ENCODE measurements at places on chromosomes 2 and 18.

DNA sequence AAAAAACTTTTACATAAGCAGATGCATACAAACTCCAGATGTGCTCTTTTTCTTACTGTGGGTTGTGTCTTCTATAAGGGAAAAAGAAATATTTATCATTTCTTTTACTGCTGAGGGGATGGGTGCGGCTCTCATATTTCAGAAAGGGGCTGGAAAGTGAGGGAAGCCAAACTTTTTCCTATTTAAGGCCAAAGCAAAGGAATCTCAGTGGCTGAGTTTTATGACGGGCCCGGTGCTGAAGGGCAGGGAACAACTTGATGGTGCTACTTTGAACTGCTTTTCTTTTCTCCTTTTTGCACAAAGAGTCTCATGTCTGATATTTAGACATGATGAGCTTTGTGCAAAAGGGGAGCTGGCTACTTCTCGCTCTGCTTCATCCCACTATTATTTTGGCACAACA lies at the start of gene COL3A1:
TSS of gene COL3A1 (plus strand) at position 210 of the 400 bp plus-strand sequence. CDS start at position 327, 117 bp downstream.
- DNase-seq: no peak

GRCh38 chr2:100064165-100064564 lies 78.2 kb downstream of the AFF3 start:
- DNase-seq: no peak

DNA sequence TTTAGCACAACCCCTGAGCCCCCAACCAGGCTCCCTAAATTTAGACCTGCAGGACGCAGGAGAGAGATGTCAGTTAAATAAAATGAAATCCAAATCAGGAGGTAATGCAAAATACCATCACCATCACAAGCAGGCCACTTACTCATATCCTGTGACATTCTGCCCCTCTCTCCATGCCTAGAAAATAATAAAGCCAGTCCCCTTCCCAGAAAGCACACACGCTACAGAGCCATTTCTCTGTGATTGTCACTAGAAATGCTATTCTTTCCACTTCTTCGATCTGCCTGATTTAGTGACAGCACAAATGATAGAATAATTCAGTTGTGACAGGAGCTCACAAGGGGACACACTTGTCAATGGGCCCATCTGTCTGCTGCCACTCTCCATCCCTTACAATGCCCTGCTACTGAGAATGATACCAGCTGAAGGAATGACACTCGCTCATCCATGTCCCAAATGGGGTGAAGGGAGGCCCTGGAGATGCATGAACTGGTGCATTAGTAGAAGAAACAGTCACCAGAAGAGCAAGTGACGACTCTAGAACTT lies 272.1 kb downstream of the SP3 start:
- no peak for DNase-seq

GRCh38 chr18:3250237-3251107 lies 2.9 kb downstream of the MYL12A start:
- no peak for DNase-seq

GRCh38 chr2:125573432-125573831 lies 1082.5 kb upstream of the GYPC start:
- DNase-seq: no peak

GRCh38 chr18:23735021-23735464 lies 45.8 kb downstream of the LAMA3 start:
- no peak for DNase-seq

GRCh38 chr2:219886615-219887014 lies 259.2 kb downstream of the SLC4A3 start:
- DNase-seq: no peak

DNA sequence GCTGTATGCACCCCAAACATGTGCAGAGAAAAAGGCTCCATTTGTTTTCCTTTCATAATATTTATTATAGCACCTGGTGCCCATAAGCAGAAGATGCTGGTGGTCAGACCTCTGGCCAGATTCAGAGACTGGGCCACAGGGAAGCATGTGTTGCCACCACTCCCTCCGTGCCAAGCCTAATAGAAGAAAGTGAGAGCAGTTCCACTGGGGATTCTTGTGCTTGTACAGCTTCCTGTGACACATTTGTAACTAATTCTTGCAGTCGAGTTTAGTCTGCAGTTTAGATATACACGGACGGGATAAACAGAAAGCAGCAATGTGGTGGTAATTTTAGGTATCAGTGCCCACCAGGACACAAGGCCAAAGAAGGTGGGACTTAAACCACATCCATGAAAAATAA lies 135.4 kb upstream of the PIEZO2 start:
- DNase-seq: no peak

GRCh38 chr18:22021701-22022100 lies 147.7 kb upstream of the GATA6 start:
- no peak for DNase-seq

DNA sequence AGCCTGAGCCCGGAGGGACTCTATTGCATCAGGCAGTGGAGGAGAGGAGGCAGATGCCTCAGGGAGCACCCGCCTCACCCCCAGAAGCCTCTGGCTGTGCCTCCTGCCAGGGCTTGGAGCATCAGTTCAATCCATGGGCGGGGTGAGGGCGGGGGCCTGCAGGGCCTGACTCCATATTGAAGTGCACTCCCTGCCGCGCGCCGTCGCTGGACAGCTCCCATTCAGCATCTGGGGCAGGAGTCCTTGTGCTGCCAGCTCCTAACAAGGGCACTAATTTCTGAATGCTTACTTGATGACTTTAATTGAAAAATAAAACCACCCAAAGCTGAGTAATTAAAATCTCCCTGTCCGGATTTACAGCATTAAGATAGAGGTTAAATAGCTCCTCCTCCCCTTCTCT lies 23.8 kb downstream of the C1QL2 start:
- no peak for DNase-seq

DNA sequence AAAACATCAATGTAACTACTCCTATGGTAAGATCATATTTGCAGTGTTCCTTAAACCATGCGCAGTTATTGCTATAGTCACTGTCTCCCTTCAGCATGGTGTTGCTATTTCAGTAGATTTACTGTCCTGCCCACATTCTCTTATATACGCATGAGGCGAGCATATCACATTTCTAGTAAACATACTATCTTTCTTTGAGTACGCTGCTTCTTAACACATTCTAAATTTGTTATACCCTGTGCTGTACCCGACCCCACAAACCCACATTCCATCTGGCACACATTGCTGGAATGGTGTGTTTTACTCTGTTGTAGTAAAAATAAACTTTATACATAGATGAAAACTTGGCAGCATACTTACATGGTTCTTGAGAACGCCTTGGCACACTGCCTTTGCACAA lies 163.3 kb downstream of the QPCT start:
- no peak for DNase-seq

- no peak for DNase-seq
These were observed 46.3 kb downstream of the MTCL1 start for GRCh38 chr18:8751692-8752091.

- DNase-seq: no peak
These were observed 985 bp downstream of the ILKAP start for GRCh38 chr2:238202326-238203093.

GRCh38 chr2:144484201-144484948 lies 35.5 kb downstream of the ZEB2 start:
- DNase-seq: no peak

DNA sequence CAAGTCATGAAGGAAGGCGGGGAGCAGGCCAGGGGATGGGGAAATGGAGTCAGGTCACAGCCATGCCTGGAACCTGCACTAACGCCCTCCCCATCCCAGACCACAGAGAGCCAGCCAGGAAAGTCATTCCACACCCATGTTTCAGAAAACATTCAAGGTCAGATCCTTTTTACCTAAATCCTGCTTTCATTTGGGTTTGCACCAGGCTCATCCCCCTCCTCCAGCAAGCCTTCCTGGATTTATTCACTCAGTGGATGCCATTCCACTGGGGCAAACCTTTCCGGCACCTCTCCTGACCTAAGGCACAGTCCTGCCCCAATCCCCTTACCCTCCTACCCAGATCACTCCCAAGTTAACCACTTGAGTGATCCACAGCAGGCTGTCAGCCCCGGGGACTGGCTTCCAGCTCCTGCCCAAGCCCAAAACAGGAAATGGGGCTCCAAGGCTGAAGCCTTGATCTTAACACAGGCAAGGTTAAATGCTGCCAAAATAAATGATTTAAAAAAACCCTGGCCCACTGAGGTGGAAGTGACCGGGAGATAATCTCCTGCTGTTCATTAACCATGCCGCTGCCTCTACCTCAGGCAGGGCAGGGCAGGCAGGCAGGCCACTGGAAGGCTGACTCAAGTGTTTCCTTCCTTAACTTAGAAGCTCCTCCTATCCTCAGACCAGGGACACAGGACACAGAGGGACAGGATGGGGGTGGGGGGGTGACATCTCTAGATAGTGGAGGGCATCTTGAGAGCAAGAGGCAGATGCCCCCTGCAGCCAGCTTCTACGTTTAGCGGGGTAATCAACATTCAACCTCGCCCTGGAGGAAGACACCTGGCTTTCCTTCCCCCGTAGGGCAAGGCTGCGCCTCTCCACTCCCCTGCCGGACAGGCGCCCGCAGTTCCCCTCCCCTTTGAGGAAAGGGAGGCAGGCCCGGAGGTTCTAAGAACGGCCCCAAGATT lies 1.4 kb downstream of the RAB11FIP5 start:
- no peak for DNase-seq

DNA sequence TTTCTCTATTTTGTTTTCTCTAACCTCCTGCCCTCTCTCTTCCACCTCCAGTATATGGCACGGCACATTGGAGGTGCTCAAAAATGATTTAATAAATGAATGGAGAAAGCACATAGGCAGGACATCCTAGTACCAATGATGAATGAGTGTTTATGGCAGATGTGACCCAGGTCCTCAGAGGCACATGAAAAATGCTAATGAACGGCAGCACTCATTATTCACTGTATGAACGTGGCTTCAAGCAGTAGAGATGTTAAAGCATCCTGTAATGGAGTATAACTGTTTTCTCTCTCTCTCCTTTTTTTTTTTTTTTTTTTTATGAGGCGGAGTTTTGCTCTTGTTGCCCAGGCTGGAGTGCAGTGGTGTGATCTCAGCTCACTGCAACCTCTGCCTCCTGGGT lies 72.4 kb downstream of the MBP start:
- no peak for DNase-seq

- no peak for DNase-seq
These were observed 22.4 kb downstream of the ODC1 start for GRCh38 chr2:10425699-10426098.

DNA sequence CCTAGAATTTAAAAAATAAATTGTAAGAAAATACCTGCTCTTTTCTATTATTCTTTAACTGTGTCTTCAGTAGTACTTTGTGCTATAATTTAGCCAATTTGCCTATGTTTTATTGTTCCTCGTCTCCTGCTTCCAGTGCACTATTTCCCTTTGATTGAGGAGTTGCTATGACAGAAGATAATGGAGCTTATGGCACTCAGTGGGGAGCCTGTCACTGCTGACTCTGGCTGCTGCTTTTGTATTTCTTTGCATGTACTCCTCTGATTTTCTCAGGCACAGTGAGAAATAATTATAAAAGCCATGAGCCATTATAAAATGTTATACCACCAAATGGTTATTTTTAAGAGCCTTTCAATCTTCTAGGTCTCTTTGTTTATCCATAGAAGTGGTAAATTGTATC lies 1310.8 kb upstream of the SLC39A10 start:
- DNase-seq: no peak

DNA sequence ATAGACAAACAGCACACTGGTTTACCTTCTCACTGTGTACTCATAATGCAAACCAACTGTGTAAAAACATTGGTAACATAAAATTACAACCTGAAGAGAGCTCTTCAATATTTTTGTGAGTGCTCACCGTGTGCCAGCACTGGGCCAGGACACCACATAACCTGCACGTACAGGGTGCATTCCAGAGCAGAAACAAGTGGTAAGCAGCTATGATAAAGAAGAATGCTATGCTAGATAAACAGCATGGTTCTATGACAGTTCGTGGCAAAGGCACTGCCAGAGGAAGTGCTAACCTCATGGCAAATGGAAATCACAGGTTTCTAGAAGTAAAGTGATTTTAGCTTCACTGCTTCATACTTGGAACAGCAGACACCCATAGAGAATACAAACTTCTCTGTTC lies 343.5 kb downstream of the MTX2 start:
- DNase-seq: no peak

DNA sequence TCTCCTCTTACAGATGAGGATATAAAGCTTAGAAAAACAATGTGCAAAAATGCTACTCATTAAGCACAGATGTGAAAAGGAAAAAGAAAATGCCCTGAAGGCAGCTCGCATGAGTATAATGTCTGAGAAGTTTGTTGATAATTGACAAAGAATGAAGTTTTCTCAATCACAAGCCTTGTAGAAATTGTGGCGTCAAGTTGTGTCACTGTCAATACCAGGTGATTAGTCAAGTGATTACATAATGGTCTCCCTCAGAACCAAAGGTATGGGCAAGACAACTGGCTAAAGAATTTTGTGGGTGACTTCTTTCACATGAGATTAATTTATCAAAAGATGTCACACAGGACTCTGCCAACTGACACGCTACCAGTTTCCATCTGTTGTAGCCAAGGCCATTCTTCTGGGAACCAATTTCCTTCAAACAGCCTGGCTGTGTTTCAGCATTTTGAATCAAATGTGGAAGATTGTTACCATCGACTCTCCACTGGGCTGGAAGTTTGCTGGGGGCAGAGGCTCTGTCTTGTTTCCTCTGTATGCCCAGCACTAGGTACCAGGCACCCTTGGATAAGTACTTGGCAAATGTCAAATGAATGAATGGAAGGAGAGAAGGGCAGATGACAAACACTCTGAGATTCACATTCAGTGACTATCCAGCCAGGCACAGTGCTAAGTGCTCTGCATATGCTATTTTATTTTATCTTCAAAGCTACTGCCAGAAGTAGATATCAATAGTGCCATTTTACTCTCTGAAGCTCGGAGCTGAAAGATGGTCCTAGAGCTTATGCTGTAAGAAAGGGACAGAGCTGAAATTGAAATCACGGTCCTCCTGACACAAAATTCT lies 5.9 kb upstream of the FN1 start:
- DNase-seq: no peak

- no peak for DNase-seq
These were observed 459 bp upstream of the ESPNL start for GRCh38 chr2:238099714-238100048.

- DNase-seq: no peak
These were observed 35.1 kb downstream of the VPS54 start for GRCh38 chr2:63983986-63984605.

- no peak for DNase-seq
These were observed 33.8 kb upstream of the TMEM17 start for GRCh38 chr2:62539606-62540407.

DNA sequence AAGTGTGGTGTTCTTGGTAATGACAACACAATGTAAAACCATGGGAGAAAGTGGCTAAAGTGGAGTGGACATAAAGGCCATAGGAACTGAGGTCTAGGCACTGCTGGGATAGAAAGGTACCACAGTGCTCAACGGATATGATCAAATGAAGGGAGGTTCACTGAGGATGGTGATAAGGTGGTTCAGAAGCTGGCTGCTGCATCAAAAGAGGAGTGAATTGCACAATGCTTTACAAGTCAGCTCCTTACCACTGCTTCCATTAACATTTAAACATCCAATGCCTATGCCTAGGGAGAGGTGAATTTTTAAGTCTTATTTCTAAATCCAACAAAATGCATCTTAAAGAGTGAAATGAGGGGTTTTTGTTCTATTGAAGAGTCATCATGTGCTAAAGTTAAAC lies 100.1 kb upstream of the ITGB6 start:
- no peak for DNase-seq

GRCh38 chr2:178385595-178386148 lies 65.3 kb downstream of the PRKRA start:
- no peak for DNase-seq

All from stimulated activated CD8-positive, alpha-beta memory T cell treated with anti-CD3 and anti-CD28 coated beads, Interleukin-15, amount 100 ng/mL, for 48 hours (primary cell).